ENCODE measurements at places on chromosomes 7 and 10.

DNA sequence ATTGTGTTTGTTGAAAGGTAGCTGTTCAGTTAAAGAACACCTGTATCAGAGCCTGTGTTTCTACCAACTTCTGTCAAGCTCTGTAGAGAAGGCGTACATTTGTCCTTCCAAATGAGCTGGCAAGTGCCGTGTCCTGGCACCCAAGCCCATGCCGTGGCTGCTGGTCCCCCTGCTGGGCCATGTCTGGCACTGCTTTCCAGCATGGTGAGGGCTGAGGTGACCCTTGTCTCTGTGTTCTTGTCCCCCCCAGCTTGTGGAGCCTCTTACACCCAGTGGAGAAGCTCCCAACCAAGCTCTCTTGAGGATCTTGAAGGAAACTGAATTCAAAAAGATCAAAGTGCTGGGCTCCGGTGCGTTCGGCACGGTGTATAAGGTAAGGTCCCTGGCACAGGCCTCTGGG, 154.9 kb downstream of the EGFR start:
- no peak for DNase-seq

DNA sequence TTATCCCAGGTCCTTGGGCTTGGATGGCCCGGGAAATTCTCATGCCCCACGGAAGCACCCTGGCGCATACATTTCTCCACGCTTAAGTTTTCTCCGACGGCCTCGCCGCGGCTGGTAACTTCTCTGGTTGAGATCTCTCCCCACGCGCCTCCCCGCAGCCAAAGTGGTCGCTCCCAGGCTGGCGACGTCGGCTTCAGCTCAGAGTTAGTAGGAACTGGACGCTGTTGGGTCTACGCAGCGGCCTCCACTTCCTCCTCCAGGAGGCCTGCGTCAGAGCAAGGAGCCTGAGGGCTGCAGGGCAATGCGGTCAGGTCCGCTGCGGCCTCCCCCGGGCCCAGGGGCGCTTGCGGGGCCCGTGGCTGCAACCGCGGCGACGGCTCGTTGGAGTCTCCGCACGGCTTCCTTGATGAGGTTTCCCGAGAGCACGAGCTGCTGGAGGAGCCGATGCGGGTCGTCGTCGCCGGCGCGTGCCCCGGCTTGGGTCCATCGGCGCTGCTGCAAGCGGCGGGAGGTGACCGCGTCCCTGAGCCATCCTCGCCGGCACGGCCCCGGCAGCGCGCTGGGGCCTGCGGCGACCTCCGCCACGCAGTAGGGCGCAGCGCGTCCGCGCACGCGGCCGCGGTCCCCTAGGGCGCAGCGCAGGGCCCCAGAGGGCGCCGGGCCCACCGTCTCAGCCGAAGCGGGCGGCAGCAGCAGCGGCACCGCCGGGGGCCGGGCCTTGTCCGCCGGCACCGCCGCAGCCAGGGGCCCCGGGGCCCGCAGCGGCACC, 744 bp downstream of the FRAT2 start:
- no peak for DNase-seq

DNA sequence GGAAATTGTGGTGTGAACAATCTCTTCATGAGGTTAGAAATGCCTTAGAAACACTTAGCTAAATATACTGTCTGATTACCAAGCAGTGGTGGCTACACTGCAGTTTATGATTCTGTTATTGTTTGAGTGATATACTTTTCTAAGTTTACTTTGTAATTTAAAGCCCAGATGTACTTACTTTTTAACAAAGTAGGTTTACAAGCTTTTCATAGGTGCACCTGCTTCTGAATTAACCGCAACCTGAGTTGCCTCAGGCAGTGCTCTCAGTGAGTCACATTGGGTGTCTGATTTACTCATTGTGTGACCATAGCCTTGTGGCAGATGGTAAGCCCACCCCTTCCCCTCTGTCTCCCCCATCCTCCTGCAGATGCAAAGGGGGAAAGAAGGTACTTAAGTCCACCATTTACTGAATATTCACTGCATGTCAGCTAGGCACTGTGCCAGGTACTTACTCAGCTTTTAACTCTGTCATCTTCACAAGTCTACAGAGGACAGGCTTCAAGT, 9.0 kb downstream of the MTURN start:
- DNase-seq = no peak

DNA sequence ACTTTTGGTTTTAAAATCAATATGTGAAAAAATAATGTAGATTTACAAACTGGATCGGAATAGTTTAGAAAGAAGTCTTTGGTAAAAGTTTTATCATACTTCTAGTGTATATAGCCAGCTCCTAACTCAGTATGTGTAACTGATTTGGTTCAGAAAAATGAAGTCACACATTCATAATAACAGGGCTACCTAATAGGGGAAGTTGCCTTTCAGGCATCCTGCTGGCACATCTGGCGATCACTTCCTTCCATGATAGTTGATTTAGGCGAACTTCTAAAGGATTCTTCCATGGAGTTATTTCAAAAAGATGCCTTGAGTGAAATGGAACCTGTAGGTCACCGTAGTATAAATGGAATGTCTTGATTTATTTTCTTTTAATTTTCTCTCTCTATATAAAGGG, 69.1 kb downstream of the SHH start:
- no peak for DNase-seq

GRCh38 chr10:15096661-15097010, 519 bp upstream of the RPP38 start:
- no peak for DNase-seq

DNA sequence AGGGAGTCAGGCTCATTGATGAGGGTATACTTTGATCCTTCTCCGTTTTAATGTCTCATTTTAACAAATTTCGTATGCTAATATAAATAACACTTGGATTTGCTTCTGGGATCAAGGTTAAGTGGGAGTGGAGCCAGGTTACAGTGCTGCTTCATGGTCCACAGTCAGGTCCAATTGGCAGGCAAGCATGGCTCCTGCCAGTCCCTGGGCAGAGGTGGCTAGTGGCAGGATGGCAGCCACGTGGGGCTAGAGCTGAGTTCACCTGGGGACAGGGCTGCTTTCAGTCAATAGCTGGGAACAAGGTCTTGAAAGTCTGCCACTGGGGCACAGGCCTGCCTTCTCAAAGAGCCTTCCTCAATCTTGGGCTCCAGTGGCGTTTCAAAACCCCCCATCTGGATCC, 16.0 kb upstream of the VWA2 start:
- DNase-seq = no peak

DNA sequence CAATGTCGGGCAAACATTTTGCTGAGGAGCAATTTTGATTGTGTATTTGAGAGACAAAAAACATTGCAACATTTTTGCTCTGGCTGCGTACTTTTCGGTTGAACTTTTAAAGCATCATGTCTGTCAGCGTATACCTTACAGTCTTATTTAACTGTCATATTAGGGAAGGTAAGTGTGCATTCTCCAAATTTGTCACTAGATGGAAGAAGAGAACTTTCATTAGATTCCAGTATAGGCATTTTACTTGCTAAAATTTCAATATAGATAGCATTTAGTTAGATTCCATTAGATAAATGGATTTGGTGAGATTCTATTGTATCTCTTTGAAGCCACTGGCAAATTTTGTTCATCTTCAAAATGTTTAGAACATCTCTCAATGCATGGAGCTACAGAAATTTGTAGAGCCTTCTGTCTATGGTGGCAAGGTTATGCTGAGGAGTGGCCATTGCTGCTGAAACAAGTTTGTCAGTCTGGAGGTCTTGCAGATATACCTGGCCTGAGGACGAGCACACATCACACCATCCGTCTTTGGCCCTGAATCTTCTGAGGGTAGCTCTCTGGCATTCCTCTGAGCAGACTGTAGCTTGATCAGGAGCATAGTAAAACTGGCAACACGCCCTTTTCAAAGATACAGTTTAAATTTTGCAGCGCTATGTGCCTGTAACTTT, 437.5 kb upstream of the MBL2 start:
- DNase-seq = no peak

- DNase-seq = no peak
Observed at GRCh38 chr7:34497153-34497777, 160.8 kb upstream of the NPSR1 start.
